ENCODE measurements at places on chromosomes 6 and 20. TPM values are rescaled to one million over a fixed set of nuclear protein-coding genes. Genes with fewer than 3 reads are reported as not detected.

The HELZ2 gene
- total RNA-seq, result 37.0 TPM

The VSTM2L gene
- total RNA-seq, result 2.9 TPM

The NKAIN4 gene
- not detected for total RNA-seq

The PLA2G7 gene
- 2.1 TPM for total RNA-seq

The ADTRP gene
- total RNA-seq, result 0.32 TPM

The DCDC2 gene
- total RNA-seq, result 1.4 TPM

The SLC35F1 gene
- total RNA-seq, result 5.9 TPM

DNA sequence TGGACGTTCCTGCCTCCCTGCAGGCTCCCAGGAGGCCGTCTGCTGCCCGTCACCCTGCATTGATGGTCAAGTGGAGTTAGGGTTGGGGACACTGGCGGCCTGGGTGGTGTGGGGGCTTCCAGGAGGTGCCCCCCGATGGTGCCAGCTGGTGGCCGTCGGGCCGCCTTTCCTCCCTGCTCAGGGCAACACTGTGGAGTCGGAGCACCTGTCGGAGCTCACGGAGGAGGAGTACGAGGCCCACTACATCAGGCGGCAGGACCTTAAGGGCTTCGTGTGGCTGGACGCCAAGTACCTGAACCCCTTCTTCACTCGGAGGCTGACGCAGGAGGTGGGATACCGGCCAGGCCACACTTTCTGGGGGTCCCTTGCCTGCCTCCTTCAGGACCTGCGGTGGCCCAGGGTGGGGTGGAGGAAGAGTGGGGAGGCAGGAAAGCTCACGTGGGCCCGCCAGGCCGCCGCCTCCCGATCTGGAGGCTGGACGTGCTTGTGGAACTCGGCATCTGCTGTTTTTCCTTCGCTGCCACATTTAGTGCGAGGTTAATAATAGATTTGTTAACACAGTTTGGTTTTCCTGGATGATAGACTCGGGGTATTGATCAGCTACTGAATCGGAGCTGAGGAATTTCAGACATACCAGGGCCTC lies 28.6 kb downstream of the SPATA2 start:
- peaks cover 11% of the 10 kb centered on the region for H3K4me1 ChIP-seq
- H3K27me3 ChIP-seq, result no peaks in the 10 kb centered on the region
- DNase-seq, result no peak
- peaks cover 18% of the 10 kb centered on the region for H3K36me3 ChIP-seq
- no peak overlapping the region for H3K4me3 ChIP-seq

DNA sequence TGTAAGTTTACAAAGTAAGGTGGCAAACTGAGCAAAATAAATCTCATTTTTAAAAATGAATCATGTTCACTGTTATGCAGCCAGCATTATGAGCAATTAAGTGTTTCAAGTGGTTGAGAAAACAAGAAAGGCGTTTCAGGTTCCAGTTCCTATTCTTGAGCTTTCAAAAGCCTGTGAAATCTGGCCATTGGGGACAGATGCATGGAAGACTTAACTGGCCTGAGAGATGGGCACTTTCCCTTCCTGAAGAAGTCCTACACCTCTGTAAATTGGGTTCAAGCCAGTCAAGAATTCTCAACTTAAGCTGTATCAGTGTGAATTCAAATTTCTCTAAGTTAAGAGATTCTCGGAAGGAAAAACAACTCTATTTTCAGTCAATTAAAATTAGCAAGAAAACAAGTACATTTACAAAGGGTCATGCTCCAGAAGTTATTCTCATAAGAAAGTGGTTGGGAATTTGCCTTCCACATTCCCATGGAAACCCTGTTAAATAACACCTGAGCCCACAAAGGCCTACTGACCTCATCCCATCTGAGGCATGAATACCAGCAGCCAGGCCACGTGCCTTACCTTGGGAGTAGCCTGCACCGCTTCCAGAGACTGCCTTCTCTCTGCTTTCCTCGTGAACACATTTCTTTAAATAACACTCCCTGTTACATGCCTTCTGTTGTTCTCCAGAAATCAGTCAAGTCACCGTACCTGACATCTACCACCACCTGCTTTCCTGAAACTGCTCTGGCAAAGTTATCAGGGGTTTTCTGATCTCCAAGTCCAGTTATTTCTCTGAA lies 19.4 kb downstream of the MAP3K5 start:
- no peaks in the 10 kb centered on the region for H3K36me3 ChIP-seq
- no peak overlapping the region for H3K4me3 ChIP-seq
- H3K4me1 ChIP-seq, result no peaks in the 10 kb centered on the region
- H3K27me3 ChIP-seq, result no peaks in the 10 kb centered on the region
- H3K27ac ChIP-seq, result no peak overlapping the region

DNA sequence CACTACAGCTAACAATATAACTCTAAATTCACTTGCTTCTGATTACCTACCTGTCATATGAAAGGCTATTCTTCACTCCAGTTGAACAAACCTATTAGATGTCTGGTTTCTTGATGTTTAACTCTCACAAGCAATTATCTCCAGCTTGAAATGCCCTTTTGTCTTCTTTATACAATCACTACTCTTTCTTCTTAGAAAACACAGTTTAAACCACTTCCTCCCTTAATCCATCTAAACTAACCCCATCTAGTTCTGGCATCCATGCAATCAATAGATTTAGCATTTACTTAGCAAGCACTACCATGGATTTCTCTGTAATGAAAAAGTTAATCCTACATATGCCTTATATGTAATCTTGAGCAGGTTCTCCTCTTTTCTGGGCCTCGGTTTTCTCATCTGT lies 127.3 kb downstream of the ATXN1 start:
- no peaks in the 10 kb centered on the region for H3K4me1 ChIP-seq
- DNase-seq, result no peak
- no peak overlapping the region for H3K27ac ChIP-seq
- no peaks in the 10 kb centered on the region for H3K27me3 ChIP-seq

GRCh38 chr6:19181211-19181610 lies 656.0 kb upstream of the ID4 start:
- DNase-seq, result no peak
- H3K4me3 ChIP-seq, result no peak overlapping the region
- no peaks in the 10 kb centered on the region for H3K4me1 ChIP-seq
- H3K27me3 ChIP-seq, result no peaks in the 10 kb centered on the region
- H3K27ac ChIP-seq, result no peak overlapping the region
- H3K36me3 ChIP-seq, result no peaks in the 10 kb centered on the region

DNA sequence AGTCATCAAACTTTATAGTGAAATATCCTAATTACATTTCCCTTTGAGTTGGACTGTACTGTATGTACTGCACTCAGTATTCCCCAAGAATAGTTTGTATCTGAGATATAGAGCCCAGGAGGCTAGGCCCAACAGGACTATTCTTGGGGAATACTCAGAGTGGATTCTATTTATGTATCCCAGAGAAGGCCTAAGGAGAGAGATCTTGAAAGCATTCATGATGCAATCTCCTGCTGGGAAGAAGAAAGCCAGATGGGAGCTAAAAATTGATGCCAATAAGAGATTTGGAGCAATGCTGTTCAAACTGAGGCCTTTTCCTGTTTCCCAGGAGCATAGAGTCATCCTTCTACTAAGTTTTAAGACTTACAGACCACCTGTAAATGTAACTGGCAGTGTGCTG lies 452.1 kb upstream of the PLCB4 start:
- no peak overlapping the region for H3K27ac ChIP-seq
- no peaks in the 10 kb centered on the region for H3K27me3 ChIP-seq
- DNase-seq, result no peak
- H3K4me3 ChIP-seq, result no peak overlapping the region
- no peaks in the 10 kb centered on the region for H3K36me3 ChIP-seq

GRCh38 chr20:44479643-44480042 lies 4.0 kb downstream of the TTPAL start:
- H3K36me3 ChIP-seq, result peaks cover 43% of the 10 kb centered on the region
- no peak overlapping the region for H3K27ac ChIP-seq
- no peak overlapping the region for H3K4me3 ChIP-seq

GRCh38 chr6:36809156-36809555 lies 30.1 kb downstream of the CPNE5 start:
- no peaks in the 10 kb centered on the region for H3K36me3 ChIP-seq
- H3K27me3 ChIP-seq, result no peaks in the 10 kb centered on the region
- H3K27ac ChIP-seq, result no peak overlapping the region
- H3K4me3 ChIP-seq, result no peak overlapping the region
- no peak for DNase-seq

DNA sequence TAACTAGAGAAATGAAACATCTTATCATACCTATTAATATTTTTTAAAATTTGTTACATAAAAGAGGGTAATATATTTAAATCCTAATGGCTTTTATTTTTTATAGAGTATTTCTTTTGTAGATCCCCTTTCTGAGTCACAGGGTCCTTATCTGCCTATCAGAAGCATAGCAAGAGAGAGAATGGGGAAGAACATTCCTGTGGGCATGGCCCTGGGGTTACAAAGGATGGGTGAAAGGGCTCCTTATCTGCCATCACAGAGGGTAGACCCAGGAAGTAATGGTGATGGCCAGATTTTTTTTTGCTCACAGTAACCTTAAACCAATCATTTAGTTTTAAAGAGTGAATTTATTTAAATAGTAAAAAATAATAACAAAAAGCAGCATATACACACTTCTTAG lies 582.1 kb upstream of the HTR1E start:
- no peak for DNase-seq
- H3K27ac ChIP-seq, result no peak overlapping the region
- H3K27me3 ChIP-seq, result no peaks in the 10 kb centered on the region
- no peaks in the 10 kb centered on the region for H3K36me3 ChIP-seq
- no peaks in the 10 kb centered on the region for H3K4me1 ChIP-seq

GRCh38 chr6:96626759-96627364 lies 63.9 kb downstream of the FHL5 start:
- no peak overlapping the region for H3K4me3 ChIP-seq
- no peaks in the 10 kb centered on the region for H3K4me1 ChIP-seq
- no peak for DNase-seq

- no peak overlapping the region for H3K27ac ChIP-seq
- DNase-seq, result no peak
- no peak overlapping the region for H3K4me3 ChIP-seq
- H3K36me3 ChIP-seq, result no peaks in the 10 kb centered on the region
- peaks cover 8% of the 10 kb centered on the region for H3K4me1 ChIP-seq
- no peaks in the 10 kb centered on the region for H3K27me3 ChIP-seq
Observed at GRCh38 chr20:40314278-40314677, 374.8 kb downstream of the MAFB start.

GRCh38 chr6:34679552-34680253 lies 16.9 kb downstream of the ILRUN start:
- no peaks in the 10 kb centered on the region for H3K36me3 ChIP-seq
- DNase-seq, result no peak
- no peaks in the 10 kb centered on the region for H3K27me3 ChIP-seq
- H3K4me1 ChIP-seq, result no peaks in the 10 kb centered on the region
- H3K4me3 ChIP-seq, result no peak overlapping the region
- no peak overlapping the region for H3K27ac ChIP-seq

DNA sequence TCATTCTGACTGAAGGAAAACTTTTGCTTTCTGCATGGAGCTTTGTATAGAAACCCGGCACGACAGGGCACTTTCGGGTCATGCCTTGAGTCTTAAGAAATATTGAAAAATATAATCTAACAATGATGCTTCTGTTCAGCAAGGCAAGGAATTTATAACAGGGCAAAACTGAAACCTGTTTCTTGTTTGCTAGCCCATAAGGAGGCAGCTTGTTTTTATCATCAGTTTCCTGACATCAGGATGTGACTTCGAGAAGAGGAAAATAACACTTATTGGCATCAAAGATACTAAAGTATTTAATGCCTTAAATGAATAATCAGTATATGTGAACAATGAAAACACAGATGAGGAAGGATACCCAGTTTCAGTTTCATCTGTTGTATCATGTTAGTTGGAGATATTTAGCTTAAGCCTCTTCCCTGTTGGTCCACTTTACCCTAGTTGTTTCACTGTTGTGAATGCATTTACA lies 146.5 kb downstream of the CDKAL1 start:
- no peaks in the 10 kb centered on the region for H3K36me3 ChIP-seq
- no peak overlapping the region for H3K4me3 ChIP-seq
- DNase-seq, result no peak
- no peak overlapping the region for H3K27ac ChIP-seq
- H3K4me1 ChIP-seq, result peaks cover 4% of the 10 kb centered on the region
- H3K27me3 ChIP-seq, result no peaks in the 10 kb centered on the region

DNA sequence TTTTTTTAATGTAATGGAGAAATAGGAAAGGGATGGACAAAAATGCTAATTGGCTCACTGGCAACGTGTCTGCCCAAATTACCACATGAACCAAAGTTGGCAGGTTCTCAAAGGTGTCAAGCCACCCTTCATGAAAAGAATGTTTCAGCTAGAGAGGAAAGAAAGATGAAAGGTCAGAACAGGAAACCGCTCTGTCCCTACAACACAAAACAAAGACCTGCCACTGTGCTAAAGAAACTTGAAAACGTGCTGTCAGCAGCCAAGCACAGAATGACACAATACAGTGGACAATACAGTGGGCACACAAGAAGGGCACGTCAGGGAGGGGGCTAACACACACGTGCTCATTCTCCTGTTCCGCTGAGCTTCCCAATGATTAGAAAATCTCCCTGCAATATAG lies 4.9 kb downstream of the PREP start:
- peak; percentile 83 for DNase-seq
- H3K4me1 ChIP-seq, result peaks cover 8% of the 10 kb centered on the region
- H3K4me3 ChIP-seq, result no peak overlapping the region
- no peak overlapping the region for H3K27ac ChIP-seq

DNA sequence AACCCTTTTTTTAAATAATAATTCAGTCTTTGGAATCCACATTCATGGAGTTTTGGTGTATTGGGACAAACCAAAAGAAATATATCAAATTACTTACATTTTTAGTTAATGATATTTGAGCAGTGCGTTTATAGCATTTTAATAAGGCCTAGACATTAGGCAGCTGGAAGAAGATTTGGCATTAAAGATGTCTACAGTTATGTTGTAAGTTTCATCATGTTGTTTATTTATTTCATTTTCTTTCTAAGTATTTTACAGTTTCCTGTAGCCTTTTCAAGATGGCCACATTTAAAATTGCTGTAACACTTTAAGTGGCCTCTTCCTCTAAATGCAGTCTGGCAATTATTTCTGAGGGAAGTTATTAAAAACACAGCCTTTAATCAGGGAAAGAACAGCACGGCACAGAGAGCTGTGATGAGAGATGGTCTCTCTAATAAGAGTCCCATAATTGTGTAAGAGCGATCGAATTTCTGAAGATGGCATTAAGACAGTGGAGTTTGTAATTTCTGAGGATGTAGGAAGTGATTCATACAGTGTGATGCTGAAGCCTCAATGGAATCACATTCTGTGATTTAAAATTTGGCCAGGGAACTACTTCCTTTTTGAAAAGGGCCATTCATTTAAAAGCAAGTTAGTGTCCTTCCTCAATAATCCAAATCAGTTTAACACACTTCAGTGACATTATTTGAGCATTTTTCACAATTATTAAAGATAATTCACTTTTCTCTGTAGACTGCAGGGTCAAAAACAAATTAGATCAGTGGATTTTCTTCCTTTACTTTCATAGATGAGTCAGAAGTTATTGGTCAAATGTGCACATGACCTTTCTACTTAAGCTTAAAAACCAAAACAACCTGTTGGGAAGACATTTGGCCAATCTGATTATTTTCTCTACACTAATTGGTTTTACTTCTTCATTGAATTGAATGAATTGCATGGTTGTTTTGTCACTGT lies 52.4 kb upstream of the EDN3 start:
- no peaks in the 10 kb centered on the region for H3K36me3 ChIP-seq
- H3K4me3 ChIP-seq, result no peak overlapping the region
- H3K27ac ChIP-seq, result no peak overlapping the region
- H3K4me1 ChIP-seq, result no peaks in the 10 kb centered on the region
- peaks cover 6% of the 10 kb centered on the region for H3K27me3 ChIP-seq
